ENCODE measurements at places on chromosomes 3 and 15.

GRCh38 chr15:40894681-40895448 lies 615 bp downstream of the VPS18 start:
- peak; percentile 80 for DNase-seq

- DNase-seq = peak; percentile 92
Observed at GRCh38 chr15:32682569-32682968, 35.2 kb upstream of the GREM1 start.

DNA sequence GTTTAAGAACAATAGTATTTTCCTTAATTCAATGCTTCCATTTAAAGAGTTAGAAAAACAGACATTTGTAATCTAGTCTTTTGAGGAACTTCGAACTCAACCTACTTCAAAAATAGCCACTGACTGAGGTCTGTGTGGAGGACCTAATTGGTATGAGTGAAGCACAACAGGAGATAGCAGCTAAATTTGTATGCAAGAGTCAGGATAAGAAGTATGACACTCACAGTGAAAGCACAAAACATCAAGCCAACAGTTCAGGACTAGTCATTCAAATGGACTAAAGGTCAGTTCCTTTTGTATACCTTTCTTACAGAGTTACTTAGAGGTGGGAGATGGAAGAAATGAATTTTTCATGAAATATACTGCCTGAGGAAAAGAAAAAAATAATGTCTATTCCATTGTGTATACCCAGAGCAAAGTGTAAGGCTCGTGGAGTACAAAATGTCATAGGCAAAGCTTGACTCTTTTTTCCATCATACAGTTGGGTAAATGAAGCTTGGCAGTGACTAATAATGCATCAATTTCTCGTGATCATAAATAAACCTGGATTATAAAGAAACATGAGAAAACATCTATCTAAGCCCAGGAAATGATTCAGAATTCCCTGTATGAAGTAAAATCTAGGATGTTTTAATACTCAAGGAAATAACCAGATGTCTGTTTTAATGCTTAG lies 1005.2 kb upstream of the CADM2 start:
- peak; percentile 20 for DNase-seq

DNA sequence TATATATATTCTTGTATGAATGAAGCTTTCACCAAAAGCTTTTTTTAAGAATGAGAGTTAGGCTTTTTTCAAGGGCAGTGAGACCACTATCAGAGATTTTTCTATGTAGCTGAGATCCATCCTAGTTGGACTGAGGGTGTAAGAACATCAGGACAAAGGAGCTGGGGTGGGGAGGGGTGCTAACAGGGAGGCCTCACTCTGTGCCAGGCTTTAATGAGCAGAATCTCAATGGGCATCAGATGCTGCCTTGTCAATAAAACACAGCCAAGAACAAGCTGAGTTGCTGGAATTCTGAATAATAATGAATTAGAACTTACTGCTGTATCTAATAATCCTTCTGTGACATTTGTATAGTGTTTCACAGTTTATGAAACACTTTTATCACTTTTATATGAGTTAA lies 41.4 kb upstream of the USP3 start:
- no peak for DNase-seq

- DNase-seq = no peak
Observed at GRCh38 chr3:195019335-195019734, 251.6 kb downstream of the XXYLT1 start.

DNA sequence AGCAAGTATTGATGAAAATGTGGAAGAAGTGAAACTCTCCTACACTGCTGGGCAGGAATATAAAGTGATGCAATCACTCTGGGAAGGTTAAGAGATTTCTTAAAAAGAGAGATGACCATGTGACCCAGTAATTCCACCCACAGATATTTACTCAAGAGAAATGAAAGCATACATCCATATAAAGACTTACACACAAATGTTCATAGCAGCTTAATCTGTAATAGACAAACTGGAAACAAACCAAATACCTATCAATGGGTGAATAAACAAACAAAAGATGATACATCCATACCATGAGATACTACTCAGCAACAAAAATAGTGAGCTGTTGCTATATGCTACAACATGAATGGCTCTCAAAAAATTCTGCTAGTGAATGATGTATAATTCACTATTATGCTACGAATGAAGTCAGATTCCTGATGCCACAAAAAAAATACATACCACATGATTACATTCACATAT lies 463.3 kb downstream of the MAGI1 start:
- peak; percentile 84 for DNase-seq

Data from choroid plexus epithelial cell (primary cell).